ENCODE measurements at places on chromosomes 4 and X.

DNA sequence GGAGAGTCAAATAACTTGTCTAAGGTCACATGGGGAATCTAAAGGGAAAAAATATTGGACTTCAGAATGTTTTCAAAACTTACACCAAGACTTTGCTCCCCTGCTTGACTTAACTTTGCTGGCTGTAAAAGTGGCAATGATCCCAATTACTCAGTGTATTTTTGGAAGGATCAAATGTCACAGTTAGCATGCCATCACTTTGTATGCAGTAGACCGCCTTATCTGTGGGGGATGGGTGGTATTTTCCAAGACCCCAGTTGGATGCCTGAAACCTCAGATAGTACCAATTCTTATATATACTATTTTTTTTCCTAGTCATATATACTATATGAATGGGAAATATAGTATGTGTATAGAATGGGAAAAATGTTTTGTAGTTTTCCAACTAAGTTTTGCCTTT, 53.4 kb downstream of the COL4A6 start:
- no peak for DNase-seq

- DNase-seq = no peak
Observed at GRCh38 chrX:9873952-9874351, 87.7 kb downstream of the SHROOM2 start.

DNA sequence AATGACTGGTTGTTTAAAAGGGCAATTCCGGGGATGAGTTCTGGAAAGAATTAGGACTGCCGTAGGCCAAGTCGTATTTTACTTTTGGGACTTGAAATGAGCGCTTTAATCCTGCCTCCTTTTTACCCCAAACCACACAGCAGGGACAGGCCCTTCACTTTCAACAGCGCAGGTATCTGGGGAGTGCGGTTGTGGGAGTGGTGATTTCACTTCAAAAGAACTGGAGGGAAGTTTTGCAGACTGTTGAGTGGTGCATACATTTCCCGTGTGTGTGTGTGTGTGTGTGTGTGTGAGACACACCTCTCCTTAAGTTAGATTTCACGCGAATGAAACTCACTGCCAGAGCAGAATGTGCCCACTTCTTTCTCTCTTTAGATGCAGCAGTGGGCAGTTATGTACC, 2.8 kb downstream of the NHS start:
- DNase-seq = no peak

GRCh38 chr4:82618103-82618720, 56.4 kb upstream of the TMEM150C start:
- no peak for DNase-seq

DNA sequence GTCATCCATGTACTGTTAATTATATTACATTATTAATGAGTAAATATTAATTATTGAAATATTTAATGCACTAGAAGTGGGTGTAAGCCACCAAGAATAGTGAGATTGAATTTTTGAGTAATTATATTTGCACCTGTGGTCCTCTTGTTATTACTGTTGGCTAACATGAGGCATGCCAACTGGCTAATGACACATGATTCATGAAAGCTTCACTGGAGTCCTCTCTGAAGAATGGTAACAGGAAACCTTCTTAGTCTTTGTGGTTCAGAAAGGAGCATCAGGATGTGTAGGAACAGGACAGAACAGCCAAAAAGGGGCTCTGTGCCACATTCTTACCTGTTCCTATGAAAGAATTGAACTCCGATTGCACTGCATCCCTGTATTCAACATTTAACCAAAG, 65.2 kb downstream of the SLC4A4 start:
- DNase-seq = no peak

DNA sequence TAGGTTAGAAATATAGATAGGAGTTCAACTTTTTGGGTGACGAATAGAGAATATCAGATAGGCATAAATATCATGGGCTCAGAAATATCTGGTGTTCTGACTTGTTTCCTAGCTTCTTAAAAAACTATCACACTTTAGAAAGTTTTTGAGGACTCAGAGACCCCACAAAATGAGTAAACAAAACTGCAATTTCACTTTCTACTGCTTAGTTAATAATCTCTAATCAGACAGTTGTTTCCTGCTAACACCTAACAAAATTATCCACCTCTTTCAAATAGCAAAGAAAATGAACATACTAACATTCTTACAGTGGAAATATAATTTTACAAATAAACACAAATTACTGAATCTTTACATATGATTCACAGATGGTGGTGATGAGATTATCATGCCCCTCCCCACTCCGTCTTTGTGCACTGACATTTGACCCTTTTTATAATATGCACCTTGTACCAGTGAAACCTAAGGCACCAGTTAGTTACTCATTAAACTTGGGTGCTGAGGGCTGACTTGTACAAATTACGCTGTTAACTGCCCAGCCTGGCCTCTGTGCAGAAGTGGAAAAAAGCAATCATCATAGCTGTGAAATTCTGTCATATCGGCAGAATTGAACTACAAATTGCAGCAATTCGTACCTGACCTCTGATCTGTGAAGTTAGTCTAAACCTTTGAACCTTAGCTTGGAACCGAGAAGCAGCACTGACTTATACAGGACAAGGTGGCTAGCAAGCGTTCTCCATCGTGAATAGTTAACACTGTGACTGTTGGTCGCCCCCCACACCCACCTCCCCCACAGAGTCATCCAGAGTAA, 138.7 kb downstream of the CHRNA9 start:
- no peak for DNase-seq

All from sigmoid colon (tissue), 7 donors.